ENCODE measurements at places on chromosomes 13 and 19.
A peak's percentile ranks its signal among the peaks of the same experiment; 100 is the strongest.

GRCh38 chr13:49308921-49309408 is 61.2 kb downstream of the CDADC1 start:
- no peak for DNase-seq

DNA sequence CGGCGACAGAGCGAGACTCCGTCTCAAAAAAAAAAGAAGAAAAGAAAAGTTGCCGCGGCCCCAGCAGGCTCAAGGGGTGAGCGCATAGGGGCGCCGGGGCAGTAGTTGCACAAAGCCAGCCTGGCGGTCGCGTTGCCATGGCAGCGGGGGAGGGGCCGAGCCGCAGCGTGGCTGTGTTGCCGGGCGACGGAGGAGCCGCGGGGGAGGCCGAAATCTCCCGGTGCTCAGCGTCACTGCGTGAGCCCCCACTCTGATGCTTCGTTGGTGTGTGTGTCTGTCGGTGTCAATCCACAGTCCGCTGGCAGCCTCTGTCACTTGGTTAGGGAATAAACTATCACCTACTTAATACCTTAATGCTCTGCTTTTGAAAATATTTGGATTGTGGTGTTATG is 82.9 kb upstream of the C1QTNF9B start:
- no peak for DNase-seq

DNA sequence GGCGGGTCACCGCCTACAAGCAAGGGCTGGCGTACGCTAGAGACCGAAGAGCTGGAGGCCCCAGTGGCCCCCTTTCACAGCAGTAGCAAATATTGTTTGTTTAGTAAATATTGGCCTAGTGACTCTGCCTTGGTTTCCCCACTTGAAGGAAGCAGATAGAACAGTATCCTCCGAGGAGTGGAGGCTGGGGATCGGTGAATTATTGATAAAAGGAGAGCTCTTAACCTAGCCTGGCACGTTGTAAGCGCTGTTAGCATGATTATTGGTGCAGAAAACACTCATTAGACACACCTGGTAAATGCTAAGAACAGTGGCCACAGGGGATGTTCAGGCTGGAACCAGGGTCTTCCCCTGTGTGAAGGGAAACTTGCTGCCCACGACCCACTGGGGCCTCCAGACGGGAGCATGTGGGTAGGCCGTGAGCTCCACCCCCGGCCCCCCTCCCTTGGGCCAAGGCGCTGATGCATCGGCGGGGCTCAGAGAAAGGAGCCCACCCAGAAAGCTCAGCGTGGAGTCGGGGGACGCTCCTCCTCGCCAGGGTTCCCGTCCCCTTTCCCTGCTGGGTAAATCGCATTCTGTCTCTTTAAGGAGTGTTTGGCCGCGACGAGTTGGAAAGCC is 2.3 kb downstream of the IER2 start:
- no peak for DNase-seq

GRCh38 chr19:27935669-27936068 is 1277.3 kb downstream of the UQCRFS1 start:
- DNase-seq, result no peak

GRCh38 chr13:113365971-113366588 is 2.1 kb upstream of the GRTP1 start:
- no peak for DNase-seq

- peak; percentile 61 for DNase-seq
These were observed 47.5 kb downstream of the TRPM4 start for GRCh38 chr19:49205114-49205513.

GRCh38 chr19:1167687-1168571 is 6.1 kb downstream of the SBNO2 start:
- no peak for DNase-seq

DNA sequence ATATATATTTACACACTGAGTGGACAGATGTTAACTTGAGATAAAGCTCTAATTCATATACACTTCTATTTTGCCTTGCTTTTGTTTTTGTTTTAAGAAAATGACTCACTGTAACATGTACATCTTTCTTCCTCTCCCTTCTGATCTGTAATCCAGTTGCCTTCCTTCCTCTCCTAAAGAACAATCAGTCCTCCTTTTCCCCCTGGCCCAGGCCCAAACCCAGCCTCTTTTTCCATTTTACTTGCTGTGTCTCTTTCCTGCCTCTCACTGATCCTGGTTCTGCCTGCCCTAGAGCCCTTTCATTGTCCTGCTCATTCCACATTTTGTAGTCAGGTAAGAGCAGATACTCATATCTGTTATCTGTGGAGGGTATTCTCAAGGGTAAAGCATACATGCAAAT is 50.8 kb downstream of the ZAR1L start:
- peak; percentile 1 for DNase-seq

DNA sequence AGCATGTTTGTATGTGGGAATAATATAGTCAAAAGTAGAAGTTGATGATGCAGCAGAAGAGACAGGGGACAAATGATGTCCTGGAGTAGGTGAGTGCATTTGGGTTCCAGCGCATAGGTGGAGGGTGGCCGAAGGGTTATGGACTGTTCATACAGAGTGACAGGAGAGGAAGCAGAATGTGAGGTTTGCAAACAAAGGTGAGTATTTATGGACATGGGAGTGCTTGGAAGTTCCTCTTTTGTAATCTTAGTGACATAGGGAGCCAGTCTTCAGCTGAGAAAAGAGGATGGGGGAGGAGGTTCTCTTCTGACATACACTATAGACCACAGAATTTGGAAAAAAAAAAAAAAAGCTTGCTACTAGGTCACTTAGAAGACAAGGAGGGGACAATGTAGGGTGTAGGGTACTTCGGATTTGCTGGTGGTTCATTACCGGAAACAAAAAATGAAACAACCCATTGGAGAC is 331.6 kb downstream of the DLEU7 start:
- DNase-seq, result peak; percentile 93

GRCh38 chr19:29492769-29493168 is 33.0 kb upstream of the VSTM2B start:
- no peak for DNase-seq

- peak; percentile 98 for DNase-seq
These were observed 580 bp downstream of the HSD17B14 start for GRCh38 chr19:48835734-48836088.

GRCh38 chr13:61123538-61124289 is 291.9 kb downstream of the PCDH20 start:
- DNase-seq, result no peak

GRCh38 chr19:17105556-17105955 is 30.0 kb downstream of the MYO9B start:
- DNase-seq, result peak; percentile 68

DNA sequence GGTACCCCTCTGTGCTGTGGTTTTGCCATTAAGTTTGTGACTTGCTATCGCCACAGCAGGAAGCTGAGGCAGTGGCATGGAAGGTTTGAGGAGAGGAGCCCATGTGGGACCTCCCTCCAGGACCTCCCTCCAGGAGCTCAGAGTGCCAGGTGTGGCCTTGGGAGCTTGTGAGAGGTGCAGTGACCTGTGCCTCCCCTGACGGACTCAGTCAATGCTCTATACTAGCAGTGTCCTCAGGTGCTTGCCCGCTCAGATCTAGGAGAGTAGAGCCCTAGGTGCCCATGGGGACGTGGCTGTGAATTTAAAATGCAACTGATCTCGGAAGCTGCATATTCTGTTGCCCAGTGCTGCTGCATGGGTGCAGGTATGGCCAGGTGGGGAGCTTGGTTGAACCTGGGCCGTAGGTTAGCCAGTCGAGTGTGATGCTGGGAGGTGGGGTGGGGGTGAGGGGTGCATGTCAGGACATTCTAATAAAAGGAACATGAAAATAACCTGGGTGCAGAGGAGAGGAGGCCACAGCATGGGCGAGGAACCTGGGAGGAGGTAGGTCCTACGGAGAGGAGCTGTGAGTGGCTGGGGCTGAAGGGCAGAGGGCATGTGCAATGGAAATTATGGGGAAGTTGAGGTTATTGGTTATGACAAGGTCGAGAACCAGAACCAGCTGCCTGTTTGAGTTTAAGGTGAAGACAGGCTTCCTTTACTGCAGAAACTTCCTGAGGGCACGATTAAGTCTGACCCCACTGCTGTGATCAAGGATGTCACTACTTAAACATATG is 41.6 kb downstream of the TEX29 start:
- no peak for DNase-seq

DNA sequence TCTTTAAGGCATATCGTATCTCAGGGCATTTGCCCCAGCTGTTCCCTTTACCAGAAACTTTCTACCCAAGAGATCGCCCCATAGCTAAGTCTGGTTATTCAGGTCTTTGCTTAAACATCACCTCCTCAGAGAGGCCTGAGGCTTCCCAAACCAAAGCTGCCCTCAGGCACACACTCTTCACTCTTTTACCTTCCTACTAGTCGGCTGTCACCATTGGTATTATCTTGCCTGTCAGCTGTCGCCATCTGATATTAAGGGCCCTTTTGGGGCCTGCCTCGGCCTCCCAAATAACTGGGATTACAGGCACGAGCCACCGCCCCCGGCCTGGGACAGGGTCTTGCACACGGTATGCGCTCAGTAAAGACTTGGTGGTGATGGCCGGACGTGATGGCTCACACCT is 1.0 kb downstream of the GADD45GIP1 start:
- peak; percentile 54 for DNase-seq

DNA sequence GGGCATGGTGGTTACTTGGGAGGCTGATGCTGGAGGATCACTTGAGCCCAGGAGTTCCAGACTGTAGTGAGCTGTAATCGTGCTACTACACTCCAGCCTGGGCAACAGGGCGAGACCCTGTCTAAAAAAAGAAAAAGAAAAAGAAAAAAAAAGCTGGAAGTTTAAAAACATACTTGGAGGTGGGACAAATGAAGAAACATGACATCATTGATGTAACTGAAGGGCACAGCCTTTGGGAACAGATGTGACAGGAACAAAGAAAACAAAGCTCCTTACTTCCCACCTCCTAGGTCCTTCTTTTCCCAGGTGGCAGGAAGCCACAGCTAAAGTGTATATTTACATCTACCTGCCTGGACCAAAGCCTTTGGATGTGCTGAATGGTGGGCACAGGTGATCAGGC is 1.9 kb downstream of the PEX11G start:
- DNase-seq, result no peak

DNA sequence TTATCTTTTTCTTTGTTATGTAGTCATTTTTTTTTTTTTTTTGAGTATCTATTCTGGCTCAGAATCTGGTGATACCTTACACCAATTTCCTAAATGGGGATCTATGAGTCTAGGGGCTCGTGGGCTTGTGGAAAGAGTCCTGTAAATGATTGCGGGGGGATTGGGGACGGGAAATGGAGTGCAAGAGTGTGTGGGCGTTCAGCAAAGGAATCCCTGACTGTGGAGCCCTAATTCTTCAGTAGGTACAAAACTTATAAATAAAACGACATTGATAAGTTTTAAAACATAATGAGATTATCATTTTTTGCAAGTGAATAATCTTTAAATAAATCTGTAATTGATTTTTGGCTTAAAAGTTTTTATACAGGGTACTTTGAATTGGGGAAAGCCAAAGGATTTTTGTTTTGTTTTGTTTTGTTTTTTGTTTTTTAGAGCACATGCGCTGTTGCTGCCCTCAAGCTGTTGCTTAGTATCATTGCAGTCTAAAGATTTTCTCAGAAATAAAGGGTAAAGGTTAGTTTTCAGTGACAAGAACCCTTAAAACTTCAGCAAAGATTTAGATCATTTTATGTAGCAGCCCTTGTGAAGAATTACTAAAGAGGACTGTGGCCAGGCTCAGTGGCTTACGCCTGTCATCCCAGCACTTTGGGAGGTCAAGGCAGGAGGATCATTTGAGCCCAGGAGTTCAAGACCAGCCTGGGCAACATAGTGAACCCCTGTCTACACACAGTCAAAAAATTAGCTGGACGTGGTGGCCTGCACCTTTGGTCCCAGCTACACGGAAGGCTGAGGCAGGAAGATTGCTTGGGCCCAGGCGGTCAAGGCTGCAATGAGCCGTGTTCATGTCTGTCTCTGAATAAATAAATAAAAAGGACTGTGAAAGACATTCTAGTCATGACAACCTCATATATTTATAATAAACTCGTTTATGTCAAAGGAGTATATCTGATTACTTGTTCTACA is 1.7 kb downstream of the ERCC5 start:
- DNase-seq, result peak; percentile 81

DNA sequence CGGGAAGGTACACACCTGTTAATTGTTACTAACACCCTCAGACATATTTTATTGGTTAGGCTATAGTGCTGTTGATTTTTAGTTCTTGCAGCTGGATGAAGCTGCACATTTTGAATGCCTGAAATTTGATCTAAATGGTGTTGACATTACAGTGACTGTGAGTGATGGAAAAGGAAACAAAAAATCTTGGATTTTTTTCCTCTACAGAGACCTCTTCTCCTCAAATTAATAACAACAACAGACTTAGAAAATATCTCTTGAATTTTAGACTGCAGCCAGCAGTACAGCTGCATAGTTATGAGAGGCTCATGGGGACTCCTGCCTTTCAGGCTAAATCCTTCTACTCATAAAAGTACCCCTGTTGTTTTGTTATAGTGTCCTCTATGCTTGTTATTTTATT is 500.5 kb upstream of the SPRY2 start:
- DNase-seq, result no peak

- no peak for DNase-seq
These were observed 16.1 kb upstream of the SLC46A3 start for GRCh38 chr13:28734906-28735305.

GRCh38 chr13:114310956-114311355 is 3.3 kb upstream of the CHAMP1 start:
- DNase-seq, result no peak

DNA sequence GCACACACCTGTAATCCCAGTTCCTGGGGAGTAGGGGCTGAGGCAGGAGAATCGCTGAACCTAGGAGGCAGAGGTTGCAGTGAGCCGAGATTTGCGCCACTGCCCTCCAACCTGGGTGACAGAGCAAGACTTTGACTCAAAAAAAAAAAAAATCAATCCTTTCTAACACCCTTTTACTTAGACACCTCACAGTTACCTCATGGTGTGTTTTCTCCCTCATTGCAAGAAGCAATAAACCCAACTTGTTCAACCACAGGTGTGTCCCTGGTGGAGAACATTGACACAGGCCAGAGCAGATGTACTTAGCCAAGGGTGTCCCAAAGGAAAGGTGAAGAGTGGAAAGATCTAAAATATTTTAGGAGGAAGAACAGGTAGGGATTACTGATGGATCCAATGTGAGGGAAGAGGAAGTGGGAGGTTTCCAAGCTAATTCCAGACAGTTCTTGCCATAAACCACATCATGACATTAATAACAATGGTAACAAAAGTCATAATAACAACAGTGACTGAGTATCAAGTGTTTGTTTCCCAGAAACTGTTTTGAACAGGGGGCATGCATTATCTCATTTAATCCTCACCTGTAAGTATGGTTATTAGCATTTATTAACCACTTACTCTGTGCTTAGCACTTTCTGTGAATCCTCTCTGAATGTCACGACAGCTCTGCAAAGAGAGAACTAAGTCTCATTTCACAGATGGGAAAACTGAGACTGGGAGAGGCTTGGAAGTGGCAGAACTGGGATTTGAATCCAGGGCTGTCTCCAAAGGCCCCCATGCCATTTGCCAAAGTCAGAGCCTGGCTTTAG is 3.1 kb upstream of the LYPD3 start:
- DNase-seq, result no peak

DNA sequence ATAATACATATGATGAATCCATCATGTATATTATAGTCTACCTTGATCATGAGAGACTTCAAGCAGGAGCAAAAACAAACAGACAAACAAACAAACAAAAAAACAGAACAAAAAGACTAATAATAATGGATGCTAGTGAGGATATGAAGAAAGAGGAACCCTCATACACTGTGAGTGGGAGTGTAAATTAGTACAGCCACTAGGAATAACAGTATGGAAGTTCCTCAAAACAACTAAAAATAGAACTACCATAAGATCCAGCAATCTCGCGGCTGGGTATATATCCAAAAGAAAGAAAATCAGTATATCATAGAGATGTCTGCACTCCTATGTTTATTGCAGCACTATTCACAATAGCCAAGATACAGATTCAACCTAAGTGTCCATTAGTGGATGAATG is 7.0 kb upstream of the DLEU7 start:
- DNase-seq, result no peak

Measured in Karpas-422 (cell line).